Suppressor macrophage (primary cell): ENCODE measurements at places on chromosomes 1 and 21.

GRCh38 chr1:156461781-156462647 is 38.6 kb downstream of the MEF2D start:
- DNase-seq = no peak

GRCh38 chr1:223775711-223776074 is 63.4 kb downstream of the CAPN2 start:
- DNase-seq = no peak

DNA sequence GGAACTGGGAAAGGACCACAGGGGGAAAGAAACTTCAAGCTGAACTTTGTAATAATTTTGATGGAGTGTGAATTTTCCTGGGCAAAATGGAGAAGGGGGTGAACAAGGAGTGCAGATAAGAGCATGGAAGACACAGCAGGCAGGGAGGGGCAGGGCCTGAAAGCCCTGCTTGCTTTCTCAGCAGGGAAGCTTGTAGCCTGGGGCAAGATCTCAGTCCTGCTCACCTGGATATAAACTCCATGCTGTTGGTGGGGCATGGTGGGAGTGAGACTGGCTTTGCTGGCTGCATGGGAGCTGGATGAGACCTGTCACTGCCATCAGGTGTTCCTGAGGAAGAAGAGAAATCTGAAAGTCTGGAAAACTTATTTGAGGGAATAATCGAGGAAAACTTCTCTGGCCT is 58.7 kb upstream of the RC3H1 start:
- DNase-seq = no peak

DNA sequence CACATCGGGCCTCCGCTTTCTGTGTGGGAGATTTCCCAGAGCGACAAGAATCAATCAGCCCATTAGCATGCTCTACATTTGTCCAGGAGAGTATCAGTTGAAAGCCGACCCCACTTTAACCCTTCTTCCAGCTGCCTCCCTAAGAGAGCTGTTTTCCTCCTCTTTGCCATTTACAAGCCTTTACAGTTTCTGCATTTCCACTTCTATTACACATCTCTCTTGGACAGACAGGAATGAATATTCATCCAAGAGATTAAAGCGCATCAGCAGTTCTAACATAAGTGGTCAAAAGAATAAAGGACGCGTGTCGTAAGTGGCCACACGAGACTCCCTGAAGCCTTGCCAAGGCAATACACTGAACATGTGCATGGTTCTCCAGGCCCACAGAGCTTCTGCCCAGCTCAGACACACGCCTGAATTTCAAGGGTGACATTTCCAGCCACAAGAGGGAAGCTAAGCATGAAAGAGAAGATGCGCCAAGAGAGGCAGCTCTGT is 47.3 kb downstream of the FAM78B start:
- no peak for DNase-seq

DNA sequence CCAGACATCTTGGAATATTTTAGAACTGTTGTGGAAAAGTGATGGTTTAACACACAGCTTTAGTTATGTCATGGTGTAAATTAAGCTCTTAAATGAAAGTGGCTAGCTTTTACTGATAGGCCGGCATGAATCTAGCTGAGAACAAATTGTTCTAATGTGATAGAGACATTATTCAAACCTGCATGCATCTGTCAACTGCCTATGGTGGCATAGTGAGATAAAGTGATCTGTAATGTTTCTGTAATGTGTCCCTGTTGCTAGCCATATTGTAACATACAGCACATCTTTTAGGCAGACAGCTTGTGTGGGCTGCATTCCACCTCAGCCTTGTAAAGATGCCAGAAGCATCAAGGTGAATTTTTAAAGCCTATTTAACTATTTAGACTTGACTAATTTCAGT is 16.0 kb downstream of the LRIG2 start:
- DNase-seq = no peak

- DNase-seq = peak; percentile 97
Measured at GRCh38 chr1:36397378-36398230, at the start of gene LSM10. Gene LSM10, minus strand, starts transcription at chr1:36397908. Its CDS starts 3,779 bp downstream, at chr1:36394129.

DNA sequence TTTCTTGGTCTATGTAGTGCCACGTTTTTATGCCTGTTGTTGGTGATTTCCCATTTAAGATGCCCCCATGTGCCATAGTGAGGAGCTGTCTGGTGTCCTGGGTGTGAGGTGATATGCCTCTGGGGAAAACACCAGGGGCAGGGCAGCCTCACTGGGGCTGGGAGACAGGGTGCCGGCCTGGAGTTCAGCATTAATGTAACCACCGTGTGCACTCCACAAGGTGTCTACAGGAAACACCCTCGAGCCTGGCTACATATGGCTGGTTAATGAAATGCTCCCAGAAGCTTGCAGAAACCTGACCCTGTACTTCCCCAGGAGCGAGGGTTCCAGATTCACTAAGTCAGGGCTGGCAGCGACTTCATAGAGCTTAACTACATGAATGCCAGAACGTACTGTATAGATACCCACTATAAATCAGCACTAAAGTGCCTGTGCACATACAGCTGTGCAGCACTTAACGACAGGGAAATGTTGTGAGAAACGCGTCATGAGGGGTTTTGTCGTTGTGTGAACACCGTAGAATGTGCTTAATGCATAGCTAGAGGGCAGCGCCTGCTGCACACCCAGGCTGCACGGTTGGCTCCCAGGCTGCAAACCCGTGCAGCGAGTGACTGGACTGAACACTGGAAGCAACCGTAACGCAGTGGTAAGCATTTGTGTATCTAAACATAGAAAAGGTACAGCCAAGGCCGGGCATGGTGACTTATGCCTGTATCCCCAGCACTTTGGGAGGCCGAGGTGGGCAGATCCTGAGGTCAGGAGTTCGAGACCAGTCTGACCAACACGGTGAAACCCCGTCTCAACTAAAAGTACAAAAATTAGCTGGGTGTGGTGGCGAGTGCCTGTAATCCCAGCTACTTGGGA is 10.4 kb downstream of the TFF2 start:
- DNase-seq = no peak

- no peak for DNase-seq
Measured at GRCh38 chr1:101379950-101380349, 143.1 kb downstream of the S1PR1 start.

DNA sequence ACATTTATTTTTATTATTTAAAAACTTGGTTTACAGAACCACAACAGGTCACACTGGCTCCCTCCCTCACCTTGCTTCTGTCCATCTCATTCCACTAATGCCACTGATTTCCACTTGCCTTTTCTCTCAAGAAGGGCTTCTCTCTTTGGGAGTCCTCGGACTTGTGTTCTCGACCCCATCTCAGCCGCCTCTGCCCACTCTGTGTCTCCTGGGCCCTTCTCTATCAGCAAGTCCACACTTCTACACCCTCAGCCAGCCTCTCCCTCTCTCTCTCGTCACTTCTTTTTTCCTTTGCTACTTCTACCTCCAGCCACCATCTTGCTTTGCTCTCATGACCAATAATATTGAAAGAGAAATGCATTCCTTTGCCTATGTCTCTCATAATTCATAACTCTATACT is 129.4 kb downstream of the HMGB4 start:
- no peak for DNase-seq

- DNase-seq = no peak
Measured at GRCh38 chr1:198588845-198589244, 48.4 kb upstream of the ATP6V1G3 start.

DNA sequence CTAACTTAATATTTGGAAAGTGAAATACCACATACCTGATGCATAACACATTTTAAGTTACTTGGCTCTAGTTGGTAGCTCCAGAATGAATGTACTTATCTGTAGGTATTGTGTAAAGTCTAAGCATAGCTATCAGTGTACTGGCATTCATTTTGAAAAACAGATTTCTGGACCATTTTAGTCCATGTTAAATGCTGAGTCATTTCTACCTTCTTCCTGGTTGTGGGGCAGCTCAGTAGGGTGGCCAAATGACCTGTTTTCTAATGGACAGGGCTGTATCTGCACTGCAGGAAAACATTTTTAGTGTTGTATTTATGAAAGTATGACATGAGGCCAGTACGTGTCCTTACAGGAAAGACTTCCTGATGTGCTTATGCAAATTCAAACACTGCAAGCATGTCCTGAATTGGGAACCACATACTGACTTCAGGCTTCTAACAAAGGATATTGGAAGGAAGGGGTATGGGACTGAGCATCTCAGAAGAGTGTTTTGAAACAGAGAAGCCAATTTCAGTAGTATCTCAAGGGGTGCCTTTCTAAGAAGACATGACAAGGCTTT is 300.3 kb upstream of the B3GALT2 start:
- DNase-seq = no peak

- peak; percentile 87 for DNase-seq
Measured at GRCh38 chr1:8712413-8713231, 104.8 kb downstream of the RERE start.

DNA sequence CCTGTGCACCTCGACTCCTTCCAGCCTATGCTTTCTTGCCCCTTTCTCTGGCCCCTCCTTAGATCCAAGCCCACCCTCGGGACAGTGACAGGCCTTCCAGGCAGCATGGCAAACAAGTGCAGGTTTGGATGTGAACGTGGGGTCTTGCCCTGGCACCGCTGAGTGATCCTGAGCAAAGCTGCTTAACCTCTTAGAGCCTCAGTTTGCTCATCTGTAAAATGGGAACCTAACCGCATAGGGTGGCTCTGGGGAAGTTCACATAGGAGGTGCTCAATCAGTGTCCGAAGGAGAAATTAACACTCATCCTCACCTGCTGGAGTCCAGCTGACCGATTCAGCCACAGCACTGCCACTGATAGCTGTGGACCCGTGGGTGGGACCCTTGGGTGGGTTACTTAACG is 7.2 kb downstream of the MFAP2 start:
- no peak for DNase-seq

DNA sequence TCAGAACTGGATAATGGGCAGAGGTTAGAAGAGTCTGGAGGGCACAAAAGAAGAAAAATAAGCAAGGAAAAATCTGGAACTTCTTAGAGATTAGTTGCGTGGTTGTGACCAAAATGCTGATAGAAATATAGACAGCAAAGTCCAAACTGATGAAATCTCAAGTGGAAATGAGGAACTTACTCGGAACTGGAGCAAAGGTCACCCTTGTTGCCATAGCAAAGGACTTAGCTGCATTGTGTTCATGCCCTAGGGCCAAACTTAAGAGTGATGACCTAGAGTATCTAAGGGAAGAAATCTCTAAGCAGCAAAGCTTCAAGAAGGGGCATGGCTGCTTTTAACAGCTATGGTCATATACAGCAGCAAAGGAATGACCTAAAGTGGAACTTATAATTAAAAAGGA is 180.0 kb downstream of the TTLL7 start:
- DNase-seq = peak; percentile 93

- no peak for DNase-seq
Measured at GRCh38 chr1:55939866-55940265, 639.5 kb downstream of the PLPP3 start.

DNA sequence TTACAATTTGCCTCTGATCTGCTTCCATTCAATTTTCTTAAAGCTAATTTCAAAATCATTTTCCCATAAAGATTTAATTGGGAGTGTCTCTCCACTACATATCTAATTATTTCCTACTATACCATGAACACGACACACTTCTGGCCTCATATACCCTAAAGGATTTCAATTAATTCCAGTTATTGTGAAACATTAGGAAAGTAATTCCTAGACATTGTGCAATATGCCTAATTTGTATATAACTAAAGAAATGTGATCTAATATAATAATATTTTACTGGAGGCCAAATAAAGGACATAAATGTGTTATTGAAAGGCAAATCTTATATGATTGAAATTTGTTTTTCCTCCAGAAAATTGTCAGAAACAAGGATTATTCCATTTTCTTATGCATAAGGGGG is 727.2 kb upstream of the ADGRL2 start:
- no peak for DNase-seq

DNA sequence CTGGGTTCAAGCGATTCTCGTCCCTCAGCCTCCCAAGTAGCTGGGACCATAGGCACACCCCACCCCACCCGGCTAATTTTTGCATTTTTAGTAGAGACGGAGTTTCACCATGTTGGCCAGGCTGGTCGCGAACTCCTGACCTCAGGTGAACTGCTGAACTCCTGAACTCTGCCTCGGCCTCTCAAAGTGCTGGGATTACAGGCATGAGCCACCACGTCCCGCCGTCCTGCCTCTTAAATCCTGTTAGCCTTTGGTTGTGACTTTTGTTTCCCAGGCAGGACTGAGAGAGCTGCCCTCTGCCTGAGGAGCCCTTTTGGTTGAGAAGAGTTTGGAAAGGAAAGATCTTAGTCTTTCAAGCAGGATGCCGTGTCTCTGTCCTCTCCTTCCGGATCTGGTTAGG is 59.3 kb upstream of the C1orf174 start:
- DNase-seq = no peak

GRCh38 chr1:41728403-41729202 is 190.1 kb downstream of the HIVEP3 start:
- DNase-seq = peak; percentile 78

DNA sequence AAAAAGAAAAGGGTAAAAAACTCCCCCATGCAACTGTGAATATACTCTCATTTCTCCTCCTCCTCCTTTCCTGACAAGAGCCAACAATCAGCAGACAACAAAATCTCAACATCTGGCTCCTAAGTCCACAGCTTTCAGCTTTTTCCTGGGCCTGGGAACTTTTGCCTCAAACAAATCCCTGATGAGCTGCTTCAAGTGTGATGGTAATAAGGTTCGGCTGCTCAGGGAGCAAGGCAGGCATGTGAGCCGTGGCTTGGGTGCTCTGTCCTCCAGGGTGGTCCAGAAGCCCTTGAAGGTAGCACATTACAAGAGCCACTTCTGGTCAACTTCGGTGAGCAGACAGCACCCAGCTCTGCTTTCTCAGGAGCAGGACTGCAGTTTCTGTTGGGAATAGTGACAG is 46.3 kb downstream of the ITPKB start:
- DNase-seq = no peak

DNA sequence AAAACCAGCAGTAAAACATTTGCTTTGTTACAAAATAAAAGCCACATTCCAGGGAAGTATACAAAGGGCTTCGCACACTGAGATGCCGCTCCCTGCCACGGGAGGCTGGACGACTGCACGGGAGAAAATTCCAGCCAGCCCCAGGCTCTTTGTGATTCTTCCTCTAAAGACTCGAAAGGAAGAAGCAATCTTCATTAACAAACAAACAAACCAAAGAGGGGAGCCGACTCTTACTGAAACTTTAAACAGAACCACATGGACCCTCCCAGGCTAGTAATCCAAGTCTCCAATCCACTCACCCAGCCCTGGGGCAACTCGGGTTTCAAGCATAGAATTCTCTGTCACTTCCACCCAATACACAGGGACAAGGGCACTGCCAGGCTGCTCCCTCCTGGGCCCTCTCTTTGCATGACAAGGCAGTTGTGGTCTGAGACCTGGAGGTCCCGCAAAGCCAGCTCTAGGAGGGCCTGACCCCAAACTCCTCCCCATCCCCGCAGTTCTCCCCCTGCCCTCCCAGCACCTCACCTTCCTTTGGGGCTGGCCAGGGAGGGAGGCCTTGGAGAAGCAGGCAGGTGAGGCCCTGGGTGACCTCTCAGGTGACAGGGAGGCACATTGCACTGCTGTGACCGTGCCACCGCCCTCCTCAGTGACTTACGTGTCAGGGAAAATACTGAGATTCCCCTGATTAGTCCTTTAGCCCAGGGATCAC is 26.6 kb upstream of the COL18A1 start:
- DNase-seq = no peak

GRCh38 chr1:97252076-97252475 is 530.5 kb downstream of the PTBP2 start:
- DNase-seq = peak; percentile 56

- no peak for DNase-seq
Measured at GRCh38 chr1:35175098-35175576, 17.8 kb downstream of the SFPQ start.
